ENCODE measurements at places on chromosomes 13 and 19.
A peak's percentile ranks its signal among the peaks of the same experiment; 100 is the strongest.

GRCh38 chr19:3389876-3390371, 23.5 kb downstream of the NFIC start:
- DNase-seq = peak; percentile 67

- DNase-seq = no peak
These were observed 717.9 kb downstream of the DIAPH3 start for GRCh38 chr13:59445812-59446211.

- DNase-seq = peak; percentile 90
These were observed 7.0 kb upstream of the REXO1 start for GRCh38 chr19:1855040-1855827.

GRCh38 chr19:38155453-38155852, 68.6 kb downstream of the DPF1 start:
- DNase-seq = no peak

GRCh38 chr19:7982651-7983099, 22.8 kb downstream of the ELAVL1 start:
- DNase-seq = no peak
